ENCODE measurements at places on chromosomes 16 and 17. TPM values are rescaled to one million over a fixed set of nuclear protein-coding genes. Genes with fewer than 3 reads are reported as not detected.

The JMJD6 gene
- 62.8 TPM for total RNA-seq

The PYCARD gene
- total RNA-seq = 9.1 TPM

The TNP2 gene
- total RNA-seq = not detected

The MMP15 gene
- total RNA-seq = 70.3 TPM

The NPW gene
- total RNA-seq = not detected

The KREMEN2 gene
- not detected for total RNA-seq

The CD79B gene
- 6.9 TPM for total RNA-seq

The TSNAXIP1 gene
- 0.41 TPM for total RNA-seq

- peak; percentile 90 for DNase-seq
Measured at GRCh38 chr17:83152745-83153611, 73.6 kb downstream of the METRNL start.

GRCh38 chr17:73589363-73589980 is 54.8 kb downstream of the SDK2 start:
- peak; percentile 28 for DNase-seq

- no peak for DNase-seq
Measured at GRCh38 chr17:38920374-38921291, 4.8 kb upstream of the LASP1NB start.

DNA sequence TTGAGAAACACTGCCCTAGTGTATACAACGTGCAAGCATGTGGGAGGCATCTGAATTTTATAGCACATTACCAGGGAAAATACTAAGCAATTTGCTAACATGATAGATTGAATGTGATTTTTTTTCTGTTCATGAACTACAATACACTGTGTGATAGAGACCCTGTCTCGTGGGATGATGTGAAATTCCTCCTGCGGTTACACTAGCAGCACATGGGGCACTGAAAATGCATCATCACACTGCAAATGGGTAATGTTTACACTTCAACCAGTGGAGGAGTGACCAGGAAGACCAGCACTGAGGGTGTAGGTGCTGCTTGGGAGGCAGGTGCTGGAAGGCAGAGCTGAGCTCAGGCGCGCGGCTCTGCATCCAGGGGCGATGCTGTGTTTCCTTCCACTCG is 28.8 kb downstream of the ORC6 start:
- no peak for DNase-seq

DNA sequence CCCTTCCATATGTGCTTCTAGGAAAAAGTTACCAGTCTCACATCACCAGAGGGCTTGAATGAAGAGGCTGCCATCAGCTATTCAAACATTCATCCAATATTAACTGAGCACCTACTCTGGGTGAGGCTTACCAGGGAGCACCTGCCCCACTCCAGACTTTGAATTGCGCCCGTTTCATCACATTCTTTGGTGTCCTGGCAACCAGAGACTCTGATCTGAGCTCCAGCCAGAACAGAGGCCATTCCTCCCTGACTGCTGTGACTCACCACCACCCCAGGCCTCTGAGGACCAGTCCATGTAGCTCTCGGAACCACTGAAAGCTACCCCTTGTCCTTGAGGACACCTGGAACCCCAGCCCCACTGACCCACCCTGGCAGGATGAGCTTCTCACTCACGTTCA is at the start of gene C16orf96:
Gene C16orf96 (plus strand): TSS at position 229 of the 400 bp plus-strand sequence. CDS start 150 bp downstream, at position 379.
- no peak for DNase-seq

GRCh38 chr16:559411-560203 is 587 bp upstream of the PRR35 start:
- no peak for DNase-seq

DNA sequence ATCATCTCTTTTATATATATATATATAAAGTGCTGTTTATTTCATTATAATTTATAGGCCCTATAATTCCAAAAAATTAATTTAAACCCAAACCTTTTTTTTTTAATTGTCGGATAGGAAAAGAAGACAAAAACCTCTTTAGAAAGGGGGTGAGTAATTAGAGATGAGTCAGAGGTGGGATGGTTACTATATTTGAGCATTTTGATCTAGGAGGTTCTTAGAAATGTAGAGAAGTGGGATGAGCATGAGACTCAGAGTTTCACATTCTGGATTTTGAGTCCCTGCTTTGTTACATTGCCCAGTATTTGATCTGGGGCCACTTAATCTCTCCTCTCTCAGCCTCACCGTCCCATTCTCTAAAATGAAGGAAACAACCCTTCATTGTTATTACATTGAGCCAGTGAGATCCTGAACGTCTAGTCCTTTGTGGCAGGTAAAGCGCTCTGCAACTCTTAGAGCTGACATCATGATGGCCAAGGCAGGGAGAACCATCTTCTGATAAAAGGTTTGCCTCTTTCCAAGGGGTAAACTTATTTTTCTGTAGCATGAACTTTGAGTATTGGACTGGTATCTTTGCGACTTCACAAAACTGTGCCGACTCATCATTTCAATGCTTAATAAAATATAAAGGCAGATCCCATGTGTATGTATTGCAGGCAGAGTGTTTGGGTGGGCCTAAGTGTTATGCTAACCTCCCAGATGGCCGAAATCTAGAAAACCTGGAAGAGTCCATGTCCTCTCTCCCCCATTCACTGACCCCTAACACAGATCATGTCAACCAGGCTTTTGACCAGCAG is 21.3 kb downstream of the HS3ST3B1 start:
- no peak for DNase-seq

- DNase-seq = no peak
Measured at GRCh38 chr16:74575807-74576643, 30.9 kb downstream of the GLG1 start.

GRCh38 chr16:19769239-19769638 is 51.2 kb downstream of the IQCK start:
- no peak for DNase-seq

- peak; percentile 28 for DNase-seq
Measured at GRCh38 chr16:72111657-72112451, 18.2 kb downstream of the DHX38 start.

GRCh38 chr17:36613155-36613554 is 11.8 kb downstream of the MRM1 start:
- no peak for DNase-seq

- DNase-seq = no peak
Measured at GRCh38 chr16:66511602-66512271, 38.2 kb downstream of the TK2 start.

- no peak for DNase-seq
Measured at GRCh38 chr17:32445074-32445415, 735 bp downstream of the PSMD11 start.

DNA sequence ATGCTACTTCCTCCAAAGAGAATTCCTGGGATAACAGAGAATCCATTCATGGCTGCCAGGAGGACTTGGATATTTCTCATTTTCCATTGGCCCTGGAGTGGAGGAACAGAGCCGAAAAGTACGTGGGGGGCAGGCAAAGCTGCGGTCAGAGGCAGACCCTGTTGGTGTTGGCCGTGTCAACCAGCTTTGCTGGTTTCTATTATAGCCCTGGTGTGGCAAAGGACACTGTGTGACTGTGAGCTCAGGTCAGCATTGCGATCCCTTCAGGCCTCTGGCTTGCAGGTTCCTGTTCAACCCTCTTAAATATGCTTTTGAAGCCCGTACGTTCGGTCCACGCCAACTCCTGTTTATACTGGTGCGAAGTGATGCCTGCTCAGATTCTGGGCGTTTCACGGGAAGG is 596.2 kb downstream of the MAF start:
- no peak for DNase-seq

DNA sequence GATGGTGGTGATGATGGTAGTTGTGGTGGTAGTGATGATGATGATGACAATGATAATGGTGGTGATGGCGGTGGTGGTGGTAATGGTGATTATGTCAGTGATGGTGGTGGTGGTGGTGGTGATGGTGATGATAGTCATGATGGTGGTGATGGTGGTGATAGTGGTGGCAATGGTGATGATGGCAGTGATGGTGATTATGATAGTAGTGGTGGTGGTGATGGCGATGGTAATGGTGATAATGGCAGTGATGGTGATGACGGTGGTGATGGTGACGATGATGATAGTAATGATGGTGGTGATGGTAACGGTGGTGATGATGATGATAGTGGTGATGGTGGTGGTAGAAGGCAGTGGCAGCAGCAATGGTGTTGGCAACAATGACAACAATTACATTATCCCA is 55.3 kb downstream of the RBFOX3 start:
- DNase-seq = no peak

DNA sequence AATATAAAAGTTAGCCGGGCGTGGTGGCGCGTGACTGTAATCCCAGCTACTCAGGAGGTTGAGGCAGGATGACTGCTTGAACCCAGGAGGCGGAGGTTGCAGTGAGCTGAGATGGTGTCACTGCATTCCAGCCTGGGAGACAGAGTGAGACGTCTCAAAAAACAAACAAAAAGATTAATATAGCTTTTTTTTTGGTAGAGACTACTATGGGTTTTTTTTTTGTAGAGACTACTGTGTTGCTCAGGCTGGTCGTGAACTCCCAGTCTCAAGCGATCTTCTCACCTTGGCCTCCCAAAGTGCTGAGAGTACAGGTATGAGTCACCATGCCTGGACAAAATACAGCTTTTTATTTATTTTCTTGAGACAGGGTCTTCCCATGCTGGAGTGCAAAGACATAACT is 20.2 kb downstream of the ZNRF1 start:
- no peak for DNase-seq

- DNase-seq = no peak
Measured at GRCh38 chr16:87778476-87778829, 12.7 kb upstream of the KLHDC4 start.

DNA sequence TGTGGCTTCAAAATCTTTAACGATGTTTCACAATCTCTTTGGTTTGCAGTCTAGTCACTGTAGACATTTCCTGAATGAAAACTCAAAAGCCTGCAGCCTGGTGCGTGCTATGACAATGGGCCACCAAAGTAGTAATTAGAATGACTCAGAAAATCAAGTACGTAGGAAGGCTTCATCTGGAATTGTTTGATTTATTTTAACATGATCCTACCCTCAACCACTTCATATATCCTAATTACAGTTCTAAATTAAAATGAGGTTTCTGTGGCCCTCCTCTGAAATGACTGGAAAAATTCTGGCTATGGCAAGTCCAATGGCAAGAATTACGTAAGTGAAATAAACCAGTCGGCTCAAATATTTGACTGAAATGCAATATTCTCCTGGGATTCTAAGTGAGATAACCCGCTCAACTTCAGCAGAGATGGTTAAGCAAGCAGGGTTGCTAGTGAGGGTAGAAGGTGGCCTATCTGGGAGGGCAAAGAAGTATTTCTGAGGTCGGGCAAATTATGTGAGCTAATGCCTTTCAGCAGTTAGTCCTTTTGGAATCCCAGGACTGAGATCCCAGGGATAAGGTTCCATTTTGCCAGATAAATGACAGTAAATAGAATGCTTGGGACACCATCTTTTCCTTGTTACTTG is 145.6 kb upstream of the MYOCD start:
- DNase-seq = no peak

GRCh38 chr17:17729620-17730249 is 48.5 kb downstream of the RAI1 start:
- DNase-seq = no peak

GRCh38 chr16:61891460-61891859 is 144.8 kb downstream of the CDH8 start:
- no peak for DNase-seq

DNA sequence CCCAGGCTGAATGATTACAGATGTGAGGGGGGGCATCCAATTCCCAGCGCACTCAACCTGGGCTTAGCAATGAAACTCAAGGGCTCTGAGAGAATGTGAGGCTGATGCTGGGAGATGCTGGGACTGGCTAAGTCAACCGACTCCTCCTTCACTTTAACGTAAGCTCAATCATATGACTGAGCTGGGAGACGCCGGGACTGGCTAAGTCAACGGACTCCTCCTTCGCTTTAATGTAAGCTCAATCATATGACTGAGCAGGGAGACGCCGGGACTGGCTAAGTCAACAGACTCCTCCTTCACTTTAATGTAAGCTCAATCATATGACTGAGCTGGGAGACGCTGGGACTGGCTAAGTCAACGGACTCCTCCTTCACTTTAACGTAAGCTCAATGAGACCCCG is 179.4 kb downstream of the VPS53 start:
- DNase-seq = no peak

- DNase-seq = no peak
Measured at GRCh38 chr17:8253801-8254200, 4.7 kb downstream of the PFAS start.

DNA sequence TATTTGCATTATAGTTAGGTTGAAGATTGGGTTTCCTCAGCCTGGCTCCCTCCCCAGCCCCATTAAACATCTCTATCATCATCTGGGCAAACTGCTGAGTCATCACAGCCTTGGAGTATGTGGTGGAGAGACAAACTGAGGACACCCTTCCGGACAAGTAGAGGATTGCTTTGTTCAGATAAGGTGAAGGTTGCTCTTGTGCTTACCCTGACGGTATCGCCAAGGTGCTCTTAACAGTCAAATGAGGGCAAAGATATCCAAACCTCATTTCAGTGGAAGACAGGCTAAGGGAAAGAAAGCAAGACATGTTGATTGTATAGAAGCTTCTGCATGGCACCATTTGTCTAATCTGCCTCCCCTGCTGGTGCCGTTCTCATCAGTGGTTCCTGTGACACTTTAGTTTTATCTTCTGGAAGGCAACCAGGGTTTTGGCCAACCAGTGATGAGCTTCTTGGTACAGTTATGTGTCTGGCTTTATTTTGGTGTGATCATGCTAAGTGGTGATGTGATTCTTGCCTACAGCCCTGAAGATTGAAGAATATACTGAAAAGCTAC is 56.9 kb upstream of the LGALS9 start:
- no peak for DNase-seq

DNA sequence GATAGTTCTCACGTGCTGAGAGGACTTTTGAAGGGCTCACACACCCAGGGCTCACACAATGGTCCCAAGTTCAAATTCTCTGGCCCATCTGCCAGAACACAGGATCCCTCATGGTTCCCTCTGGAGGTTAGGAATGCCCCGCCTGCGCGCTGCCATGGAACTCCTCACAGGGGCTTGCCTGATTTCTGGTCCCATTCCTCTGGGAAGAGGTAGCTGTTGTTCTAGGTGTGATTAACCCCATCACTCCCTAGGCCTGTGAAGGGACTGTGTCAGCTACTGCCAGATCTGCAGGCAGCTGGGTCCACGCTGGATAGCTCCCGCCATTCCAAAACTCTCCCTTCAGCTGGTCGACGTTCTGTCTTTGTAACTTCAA is 2.3 kb upstream of the ARMC5 start:
- no peak for DNase-seq
